ENCODE measurements at places on chromosomes 7 and 10.

GRCh38 chr10:110273474-110273873 lies 31.2 kb downstream of the SMNDC1 start:
- DNase-seq: no peak

DNA sequence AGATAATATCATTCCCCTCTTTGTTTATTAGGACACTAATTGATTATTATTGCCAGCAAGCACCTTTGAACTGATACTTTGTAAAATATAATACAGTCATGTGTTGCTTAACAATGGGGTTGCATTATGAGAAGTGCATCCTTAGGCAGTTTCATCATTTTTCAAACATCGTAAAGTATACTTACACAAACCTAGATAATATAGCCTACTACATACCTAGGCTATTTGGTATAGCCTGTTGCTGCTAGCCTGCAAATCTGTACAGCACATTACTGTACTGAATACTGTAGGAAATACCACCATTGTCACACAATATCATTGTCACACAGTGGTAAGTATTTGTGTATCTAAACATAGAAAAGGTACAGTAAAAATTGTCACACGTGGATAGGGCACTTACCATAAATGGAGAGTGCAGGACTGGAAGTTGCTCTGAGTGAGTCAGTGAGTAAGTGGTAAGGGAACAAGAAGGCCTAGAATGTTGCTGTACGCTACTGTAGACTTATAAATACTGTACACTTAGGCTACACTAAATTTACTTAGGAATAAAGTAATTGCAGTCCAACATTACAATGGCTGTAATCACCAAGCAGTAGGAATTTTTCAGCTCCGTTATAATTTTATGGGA lies 70.7 kb downstream of the LCOR start:
- no peak for DNase-seq

DNA sequence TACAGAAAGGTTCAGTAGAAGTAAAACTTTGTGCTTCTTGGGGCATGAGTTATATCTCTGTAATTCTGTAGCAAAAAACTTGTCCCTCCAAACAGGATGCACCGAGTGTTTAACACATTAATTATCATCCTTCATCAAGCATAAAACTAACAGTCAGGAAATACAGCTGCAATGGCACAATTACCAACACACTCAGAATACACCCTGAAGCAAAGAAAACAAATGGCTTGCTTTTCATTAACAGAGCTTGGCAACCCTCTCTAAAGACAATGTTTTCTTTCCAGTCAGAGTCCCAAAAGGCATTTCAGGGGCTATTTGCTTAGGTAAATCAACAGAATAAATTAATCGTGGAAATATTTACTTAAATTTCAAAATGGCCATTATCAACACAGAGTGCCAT lies 107.7 kb downstream of the ICA1 start:
- DNase-seq: peak; percentile 79

DNA sequence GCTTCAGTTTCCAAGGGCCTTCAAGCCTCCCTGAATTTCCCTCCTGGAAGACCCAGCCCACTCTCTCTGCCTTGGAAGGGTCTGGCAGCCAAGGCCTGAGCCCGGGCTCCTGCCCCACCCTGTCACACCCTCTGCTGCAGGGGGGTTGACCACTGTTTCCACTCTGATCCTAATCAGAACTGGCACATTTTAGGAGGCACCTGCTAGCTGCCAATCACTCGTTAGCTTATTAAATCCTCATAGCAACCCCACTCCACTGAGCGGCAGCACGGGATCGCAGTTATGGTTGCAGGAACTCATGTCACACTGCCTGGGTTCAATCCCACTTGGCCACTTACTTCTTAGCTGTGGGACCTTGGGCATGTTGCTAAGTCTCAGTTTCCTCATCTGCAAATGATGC lies 12.9 kb downstream of the HSPB1 start:
- DNase-seq: no peak

DNA sequence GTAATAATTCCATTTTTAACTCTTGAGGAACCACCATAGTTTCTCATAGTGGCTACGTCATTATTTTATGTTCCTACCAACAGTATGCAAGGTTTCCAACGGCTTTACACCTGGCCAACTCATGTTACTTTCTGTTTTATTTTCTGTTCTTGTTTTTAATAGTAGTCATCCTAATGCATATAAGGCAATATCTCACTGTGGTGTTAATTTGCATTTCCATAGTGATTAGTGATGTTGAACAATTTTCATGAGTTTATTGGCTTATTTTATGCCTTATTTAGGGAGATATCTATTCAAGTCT lies 465.5 kb upstream of the KLF6 start:
- DNase-seq: no peak

DNA sequence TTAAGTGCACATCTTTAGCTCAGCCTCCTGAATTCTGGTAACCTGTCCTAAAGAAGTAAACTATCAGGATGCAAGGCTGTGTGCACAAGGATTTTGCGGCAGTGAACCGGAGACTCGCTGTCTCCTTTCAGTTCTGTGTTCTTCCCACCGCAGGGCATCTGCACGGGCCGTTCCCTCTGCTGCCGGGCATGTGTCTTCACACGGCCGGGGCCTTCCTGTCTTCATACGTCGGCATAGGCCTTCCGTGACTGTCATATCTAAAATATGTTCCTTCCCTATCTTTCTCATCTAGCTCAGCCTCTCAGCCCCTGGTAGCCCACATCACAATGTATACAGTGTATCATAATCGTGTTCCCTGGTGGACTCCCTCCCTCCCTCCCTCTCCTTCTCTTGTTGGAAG lies 16.4 kb downstream of the PALD1 start:
- no peak for DNase-seq

- no peak for DNase-seq
These were observed 60.2 kb downstream of the SGCE start for GRCh38 chr7:94595717-94596116.
